Hematopoietic multipotent progenitor cell treated with erythropoietin and hydrocortisone succinate and interleukin-3 and kit ligand, for 6 days (in vitro differentiated cells): ENCODE measurements at places on chromosomes 3 and 15.

DNA sequence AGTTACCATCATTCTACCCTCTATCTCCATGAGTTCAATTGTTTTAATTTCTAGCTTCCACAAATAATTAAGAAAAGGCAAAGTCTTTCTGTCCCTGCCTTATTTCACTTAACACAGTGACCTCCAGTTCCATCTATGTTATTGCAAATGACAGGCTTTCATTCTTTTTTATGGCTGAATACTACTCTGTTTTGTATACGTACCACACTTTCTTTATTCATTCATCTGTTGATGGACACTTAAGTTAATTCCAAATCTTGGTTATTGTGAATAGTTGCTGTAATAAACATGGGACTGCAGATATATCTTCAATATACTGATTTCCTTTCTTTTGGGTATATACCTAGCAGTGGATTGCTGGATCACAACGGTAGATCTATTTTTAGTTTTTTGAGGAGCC, 314.1 kb downstream of the SV2B start:
- no peak for DNase-seq

- peak; percentile 55 for DNase-seq
These were observed 65.4 kb upstream of the ZNF148 start for GRCh38 chr3:125440559-125440955.

- no peak for DNase-seq
These were observed 184.5 kb upstream of the ANKRD28 start for GRCh38 chr3:15982243-15982642.

DNA sequence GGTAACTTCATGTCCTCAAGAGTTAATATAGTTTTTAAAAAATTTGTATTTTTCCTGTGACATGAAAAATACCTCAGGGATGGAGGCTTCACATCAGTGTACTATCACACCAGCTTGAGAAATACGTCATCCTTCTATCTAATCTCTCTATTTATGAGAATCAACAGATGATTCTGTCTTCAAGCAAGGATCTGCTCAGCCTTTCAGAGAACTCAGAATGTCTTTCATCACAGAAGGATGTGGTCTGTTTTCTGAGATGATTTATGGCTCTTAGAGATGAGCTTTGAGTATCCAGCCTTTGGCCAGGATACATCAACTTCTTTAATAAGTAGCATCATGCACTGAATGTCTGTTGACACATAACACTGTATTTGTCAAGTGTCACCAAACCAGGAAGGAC, 193.9 kb downstream of the DTWD1 start:
- DNase-seq, result no peak

GRCh38 chr3:12139111-12139511, 19.6 kb downstream of the TIMP4 start:
- peak; percentile 57 for DNase-seq

GRCh38 chr3:194808640-194809097, 123.0 kb downstream of the FAM43A start:
- DNase-seq, result peak; percentile 7

GRCh38 chr3:80079886-80080285, 312.1 kb upstream of the ROBO1 start:
- no peak for DNase-seq

GRCh38 chr3:195297446-195297845, 26.5 kb upstream of the XXYLT1 start:
- peak; percentile 8 for DNase-seq

GRCh38 chr15:68378595-68378994, 53.4 kb downstream of the ITGA11 start:
- no peak for DNase-seq

- DNase-seq, result peak; percentile 9
These were observed 37.0 kb downstream of the ROPN1B start for GRCh38 chr3:126005951-126006350.

- no peak for DNase-seq
These were observed 329.8 kb upstream of the PDZRN3 start for GRCh38 chr3:73954506-73954905.

DNA sequence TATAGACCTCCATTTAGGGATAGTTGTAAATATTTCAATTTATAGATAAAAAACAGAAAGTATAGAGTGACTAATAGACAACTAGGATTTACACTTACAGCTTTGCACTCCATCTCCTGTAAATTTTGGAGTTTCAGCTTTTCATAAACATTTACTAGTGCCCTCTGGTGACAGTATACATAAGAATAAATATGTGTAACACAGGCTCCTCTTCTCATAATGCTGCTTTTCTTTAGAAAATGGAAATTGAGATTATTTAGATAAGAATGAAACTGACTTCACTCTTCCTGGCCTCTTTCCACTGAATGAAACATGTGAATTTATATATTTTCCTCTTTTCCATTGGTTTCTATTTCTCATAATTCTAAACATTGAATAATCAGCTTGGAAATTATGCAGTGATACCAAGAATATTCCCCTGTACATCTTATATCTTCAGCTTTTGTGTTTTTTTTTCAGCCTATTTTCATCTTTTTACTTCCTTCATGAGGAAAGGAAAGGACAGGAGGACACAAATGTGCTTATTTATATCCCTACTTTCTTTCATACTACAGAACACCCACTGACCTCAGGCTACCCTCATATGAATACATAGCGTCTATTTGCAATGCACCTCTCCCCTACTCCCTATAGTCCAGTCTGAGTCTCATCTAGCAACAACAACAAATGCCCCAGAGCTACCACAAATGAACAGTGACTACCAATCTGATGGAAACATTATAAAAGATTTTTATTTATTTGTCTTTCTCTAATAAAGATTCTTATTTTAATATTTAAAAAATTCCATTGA, 103.1 kb upstream of the CCDC39 start:
- DNase-seq, result no peak

DNA sequence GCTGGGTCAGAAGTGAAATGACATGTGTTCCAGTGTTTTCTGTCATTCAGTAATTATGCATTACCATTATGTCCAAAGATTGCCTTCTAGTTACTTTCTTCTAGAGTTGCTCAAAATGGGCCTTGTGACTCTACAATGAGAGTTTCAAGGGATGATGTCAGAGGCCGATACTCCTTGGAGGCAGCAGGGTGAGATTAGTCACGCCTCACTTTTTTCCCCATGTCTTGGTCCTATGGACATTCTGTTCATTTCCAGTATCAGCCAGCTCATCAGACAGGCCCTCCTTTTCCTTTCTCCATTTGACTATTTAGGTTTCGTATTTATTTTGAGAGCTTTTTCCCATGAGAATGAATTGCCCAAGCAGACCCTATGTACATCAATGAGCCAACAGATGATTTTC, 17.5 kb downstream of the VGLL3 start:
- DNase-seq, result no peak

- peak; percentile 67 for DNase-seq
These were observed 2.2 kb upstream of the UCN2 start for GRCh38 chr3:48565591-48566400.

DNA sequence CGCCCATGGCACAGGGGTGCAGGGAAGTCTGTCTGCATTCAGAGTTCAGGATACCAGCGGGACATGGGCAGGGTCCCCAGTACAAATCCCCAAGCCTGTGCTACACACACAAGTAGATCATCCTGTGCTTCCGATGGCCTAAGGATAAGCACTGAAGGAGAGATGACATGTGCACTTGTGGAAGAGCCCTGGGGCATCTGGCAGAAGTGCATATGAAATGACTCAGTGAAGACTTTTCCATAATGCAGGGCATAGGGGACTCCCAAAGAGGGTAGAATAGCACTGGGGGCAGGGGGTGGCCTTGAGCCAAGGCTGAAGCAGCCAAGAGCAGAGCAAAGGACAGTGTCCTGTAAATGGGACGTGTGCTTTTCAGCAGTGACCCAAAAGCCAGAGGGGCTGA, 22.9 kb downstream of the ADAMTS17 start:
- DNase-seq, result no peak

DNA sequence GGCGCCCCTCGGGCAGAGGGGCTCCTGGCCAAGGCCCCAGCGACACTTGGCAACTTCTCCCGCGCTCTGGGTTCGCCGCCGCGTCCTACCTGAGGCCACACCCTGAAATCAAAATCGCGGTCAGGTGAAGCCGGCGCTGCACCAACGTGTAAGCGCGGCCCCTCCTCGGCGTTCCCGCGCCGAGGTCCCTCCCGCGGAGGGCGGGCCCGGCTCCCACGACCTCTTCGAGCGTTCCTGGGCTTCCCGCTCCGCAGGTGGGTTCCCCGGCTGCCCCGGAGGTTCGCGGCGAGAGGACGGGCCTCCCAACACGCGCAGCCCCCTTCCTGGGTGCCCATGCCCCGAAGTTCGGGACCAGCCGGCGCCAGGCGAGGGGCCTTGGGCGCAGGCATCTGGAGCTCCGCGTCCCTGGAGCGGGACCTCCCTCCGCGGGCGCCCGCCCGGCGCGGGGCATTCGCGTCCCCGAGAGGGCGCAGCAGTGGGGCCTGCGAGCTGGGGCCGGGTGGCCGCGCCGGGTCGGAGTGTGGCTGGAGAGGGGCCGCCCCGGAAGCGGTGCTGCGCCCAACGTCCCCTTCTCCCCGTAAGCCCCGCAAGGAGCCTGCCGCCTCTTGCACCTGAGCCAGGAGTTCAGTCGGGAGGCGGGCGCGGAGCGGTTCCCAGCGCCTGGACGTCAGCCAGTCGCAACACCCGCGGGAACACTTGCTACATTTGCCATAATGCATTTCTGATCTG, 13.7 kb downstream of the PAK6 start:
- peak; percentile 47 for DNase-seq

DNA sequence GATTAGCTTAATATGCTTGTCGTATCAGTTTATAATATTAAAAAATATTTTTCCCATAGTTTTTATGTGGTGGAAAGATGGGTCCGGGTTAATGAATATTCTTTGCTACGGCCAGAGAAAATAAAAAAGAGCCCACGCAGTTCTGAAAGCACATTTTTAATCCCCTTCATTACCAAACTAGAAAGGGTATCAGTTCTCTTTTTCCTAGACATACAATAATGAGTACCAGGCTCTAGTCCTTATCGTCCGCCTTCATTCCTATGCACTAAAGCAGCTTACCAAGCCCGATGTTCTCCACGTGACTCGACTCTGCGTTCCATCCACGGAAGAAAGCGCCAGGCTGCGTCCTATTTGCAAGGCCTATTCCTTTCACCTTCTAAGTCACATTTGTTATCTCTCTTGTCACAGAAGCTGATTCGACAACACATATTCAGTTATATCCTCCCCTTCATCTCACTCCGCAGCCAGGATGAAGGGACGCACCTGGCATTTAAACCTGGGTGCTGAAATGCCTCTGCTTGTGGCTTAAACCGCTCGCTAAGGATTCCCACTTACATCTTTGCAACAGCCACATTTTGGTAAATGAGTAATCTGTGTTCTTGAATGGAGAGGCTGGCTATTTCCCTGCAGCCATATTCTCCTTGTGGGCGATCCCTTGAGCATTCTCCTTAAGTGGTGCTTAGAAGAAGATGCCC, 257.0 kb downstream of the CD47 start:
- DNase-seq, result no peak

DNA sequence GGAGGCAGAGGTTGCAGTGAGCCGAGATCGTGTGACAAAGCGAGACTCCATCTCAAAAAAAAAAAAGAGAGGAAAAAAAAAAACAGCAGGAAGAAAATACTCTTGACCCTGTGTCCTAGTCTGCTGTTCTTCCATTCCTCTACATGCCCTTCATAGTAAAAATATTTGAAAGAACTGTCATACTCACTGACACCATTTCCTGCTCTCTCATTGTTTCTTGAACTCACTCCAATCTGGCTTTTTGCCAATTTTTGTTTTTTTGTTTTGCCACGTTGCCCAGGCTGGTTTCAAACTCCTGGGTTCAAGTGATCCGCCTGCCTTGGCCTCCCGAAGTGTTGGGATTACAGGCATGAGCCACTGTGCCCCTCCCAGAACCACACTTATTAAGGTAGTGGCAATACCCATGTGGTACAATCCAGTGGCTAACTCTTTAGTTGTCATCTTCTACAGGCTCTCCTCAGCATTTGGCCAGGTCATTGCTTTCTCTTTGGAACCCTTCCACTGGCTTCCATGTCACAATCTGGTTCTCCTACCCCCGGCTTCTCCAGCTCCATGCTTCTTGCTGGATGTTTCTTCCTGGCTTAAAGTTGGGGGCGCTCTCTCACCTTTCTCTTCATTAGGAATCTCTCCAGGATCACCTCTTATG, 238.2 kb upstream of the C2CD4B start:
- DNase-seq, result peak; percentile 29

- DNase-seq, result no peak
These were observed 6.3 kb upstream of the PLXND1 start for GRCh38 chr3:129612534-129613366.

GRCh38 chr3:196947136-196947859, 5.0 kb upstream of the NCBP2 start:
- peak; percentile 38 for DNase-seq

DNA sequence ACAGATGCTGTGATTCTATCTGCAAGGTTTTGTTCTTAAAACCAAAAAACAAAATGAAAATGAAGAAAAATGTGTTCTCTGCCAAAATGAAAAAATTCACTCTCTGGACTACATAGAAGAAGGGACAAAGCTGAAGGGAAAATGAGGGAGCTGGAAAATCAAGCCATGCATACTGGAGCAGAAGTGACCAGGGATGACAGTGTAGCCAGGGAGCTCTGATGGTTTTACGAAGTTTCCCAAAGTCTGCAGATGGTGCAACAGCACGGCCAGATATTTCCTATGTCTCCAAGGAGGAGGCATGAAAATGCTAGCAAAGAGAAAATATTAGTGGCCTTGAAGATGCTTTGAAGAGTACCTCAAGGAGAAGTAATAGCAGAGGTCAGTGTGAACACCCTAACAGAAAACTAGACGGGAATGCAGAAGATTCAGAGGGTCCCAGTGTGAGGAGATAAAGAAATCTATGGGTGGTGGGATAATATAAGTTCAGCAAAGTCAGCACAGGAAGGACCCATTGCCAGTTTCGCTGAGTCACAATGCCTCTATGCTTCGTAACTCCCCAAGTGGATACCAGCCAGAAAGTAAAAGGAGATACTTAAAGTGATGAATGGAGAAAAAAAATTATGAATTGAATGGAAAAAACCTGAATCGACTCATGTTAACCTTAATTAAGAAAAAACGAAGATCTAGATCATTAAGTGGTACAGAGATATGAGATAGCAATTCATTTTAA, 39.0 kb upstream of the POMGNT2 start:
- peak; percentile 46 for DNase-seq

DNA sequence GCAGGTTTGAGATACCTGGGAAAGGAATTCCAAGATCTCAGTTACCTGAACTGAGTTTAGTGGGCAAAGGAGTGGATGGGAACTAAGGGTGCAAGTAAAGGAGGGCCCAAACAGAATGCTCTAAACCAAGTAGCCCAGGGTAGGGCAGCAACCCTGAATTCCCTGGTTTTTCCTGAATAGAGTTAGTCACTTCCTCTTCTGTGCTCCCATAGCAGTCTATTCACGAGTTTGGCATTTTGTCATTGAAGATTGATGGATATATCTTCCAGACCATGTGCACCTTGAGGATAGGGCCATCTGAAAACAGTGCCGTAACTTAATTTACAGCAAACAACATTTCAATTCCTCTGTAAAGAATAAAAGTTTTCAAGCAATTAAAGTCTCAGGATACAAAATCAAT, 18.5 kb upstream of the PTX3 start:
- no peak for DNase-seq

- DNase-seq, result peak; percentile 62
These were observed 376.5 kb upstream of the TPM1 start for GRCh38 chr15:62666046-62666445.
